ENCODE measurements at places on chromosomes 16 and 17.
A peak's percentile ranks its signal among the peaks of the same experiment; 100 is the strongest.

- DNase-seq, result no peak
These were observed 191.8 kb downstream of the SNX29 start for GRCh38 chr16:12168074-12169000.

- DNase-seq, result no peak
These were observed 10.1 kb upstream of the PRM1 start for GRCh38 chr16:11291091-11291703.

DNA sequence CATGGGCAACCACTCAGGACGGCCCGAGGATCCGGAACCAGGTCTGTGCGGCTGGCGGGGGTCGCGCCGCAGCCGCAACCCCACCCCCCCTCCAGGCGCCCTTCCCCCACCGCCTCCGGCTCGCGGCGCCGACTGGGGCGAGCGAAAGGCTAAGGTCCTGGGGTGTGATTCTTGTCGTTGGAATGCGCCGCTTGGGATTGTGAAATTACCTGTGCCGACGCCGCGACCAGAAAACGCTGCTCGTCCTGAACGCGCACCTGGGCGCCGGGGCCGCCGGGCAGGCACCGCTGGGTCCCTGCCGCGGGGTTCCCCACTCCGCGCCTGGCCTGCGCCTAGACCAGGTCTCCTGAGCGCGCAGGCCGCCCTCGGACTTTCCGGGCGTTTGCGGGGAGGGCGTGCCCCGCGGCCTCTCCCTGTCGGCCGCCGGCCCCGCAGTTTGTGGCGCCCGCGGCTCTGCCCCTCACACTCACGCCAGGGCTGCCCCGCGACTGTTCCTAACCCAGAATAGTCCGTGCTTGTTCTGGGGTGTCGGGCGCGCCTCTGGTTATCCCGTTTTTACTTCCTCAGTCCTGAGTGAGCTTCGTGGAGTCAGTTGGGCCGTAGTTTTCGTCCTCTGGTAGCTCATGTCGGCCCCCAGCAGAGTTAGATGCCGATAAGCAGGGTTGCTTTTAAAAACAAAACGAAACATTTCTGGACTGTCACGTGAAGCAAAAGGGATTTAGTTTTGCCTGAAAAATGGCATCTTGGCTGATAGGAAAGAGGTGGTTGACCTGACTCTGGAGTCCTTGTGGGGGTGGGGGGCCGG, 147.2 kb downstream of the SPECC1 start:
- DNase-seq, result peak; percentile 7

DNA sequence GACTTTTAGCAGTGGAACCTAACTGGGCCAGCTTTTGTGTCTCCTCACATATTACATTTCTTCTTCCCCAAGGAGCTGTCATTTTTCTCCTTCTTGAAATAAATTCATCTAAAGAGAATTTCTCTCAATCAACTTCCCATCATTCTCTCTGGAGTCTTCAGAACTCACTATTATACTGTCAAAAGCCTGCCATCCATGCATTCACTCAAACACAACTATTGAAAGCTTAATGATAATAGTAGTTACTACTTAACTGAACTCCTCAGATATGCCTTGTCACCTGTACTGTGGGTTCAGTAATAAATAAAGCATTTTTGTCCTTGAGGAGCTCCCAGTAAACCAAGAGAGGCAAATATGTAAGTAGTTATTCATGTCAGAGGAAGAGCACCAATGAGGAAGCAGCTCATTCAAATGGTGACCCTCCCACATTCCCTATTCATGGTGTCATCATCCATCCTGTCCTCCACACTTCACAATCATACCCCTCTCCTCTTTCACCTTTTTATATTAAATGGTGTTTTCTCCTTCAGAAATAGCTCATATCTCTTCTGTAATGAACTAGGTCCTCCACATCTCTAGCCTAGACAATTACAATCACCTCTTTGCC, 162.6 kb downstream of the CA10 start:
- DNase-seq, result no peak

DNA sequence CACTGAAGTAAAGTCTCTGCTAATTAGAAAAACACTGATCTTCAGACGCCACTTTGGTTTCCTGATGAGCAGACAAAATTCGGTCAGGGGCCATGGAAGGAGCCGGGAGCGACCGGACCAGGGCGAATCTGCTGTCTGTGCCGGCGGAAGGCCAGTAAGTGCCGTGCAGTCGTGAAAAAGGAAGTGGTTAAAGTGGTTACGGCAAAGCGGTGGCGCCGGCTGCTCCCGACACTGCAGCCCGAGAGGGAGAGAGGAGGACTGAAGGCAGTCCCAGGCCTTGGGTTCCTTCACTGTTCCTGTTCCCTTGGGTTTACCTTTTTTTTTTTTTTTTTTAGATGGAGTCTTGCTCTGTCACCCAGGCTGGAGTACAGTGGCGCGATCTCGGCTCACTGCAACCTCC, 17.3 kb upstream of the HEXD start:
- DNase-seq, result no peak

DNA sequence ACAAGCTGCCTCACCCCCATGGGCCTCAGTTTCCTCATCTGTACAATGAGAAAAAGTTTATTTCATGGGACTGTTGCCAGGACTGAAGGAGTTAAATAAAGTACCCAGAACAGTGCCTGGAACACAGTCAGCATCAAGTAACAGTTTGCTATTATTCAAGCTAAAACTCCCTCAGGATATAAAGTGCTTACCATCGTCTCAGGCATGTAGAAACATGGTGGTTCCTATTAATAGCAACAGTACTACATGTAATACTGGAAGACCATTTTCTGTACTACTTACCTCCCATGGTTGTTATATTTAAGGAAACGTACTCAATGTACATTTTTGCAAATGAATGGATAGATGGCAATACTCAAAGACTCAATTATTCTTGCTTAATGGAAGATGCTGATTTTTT, 93.4 kb downstream of the NCOR1 start:
- no peak for DNase-seq

GRCh38 chr16:15576960-15577958, 65.7 kb downstream of the MARF1 start:
- no peak for DNase-seq

- no peak for DNase-seq
These were observed 84.4 kb upstream of the ZNF750 start for GRCh38 chr17:82924214-82924613.

DNA sequence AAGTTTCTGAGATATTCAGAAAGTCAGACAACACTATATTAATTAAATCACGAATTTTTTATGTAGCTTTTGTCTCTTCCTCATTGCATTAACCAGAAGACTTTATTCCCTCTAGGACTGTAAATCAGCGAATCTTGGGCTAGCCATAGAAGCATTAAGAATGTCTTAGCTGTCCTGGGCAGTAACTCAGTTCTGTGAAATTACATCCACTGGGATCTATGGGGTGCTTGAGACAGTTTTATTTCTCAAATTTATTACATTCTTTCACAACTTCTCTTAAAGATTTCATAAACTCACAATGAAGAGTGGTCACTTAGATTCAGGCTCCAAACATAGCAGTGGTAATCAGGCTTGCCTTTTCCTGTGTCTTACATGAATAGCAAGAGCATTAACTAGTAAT, 1153.4 kb downstream of the CDH8 start:
- DNase-seq, result no peak

DNA sequence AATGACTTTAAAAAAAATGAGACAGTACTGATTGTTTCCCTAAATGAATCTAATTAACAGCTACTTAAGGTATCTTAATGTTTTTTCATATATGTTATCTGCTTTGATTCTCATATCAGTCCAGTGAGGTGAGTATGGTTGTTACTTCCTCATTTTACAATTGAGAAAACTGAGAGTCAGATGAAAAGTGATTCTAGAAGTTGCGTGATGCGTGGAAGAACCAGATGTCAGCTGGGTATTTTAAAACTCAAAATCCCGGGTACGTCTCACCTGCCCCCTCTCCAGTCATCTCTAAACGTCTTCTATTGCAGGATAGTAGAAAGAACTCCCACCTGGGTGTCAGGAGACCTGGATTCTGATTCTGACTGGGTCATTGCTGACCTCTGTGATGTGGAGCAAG, 89.2 kb downstream of the MAP2K6 start:
- no peak for DNase-seq

- no peak for DNase-seq
These were observed 24.9 kb downstream of the CDRT15 start for GRCh38 chr17:14211801-14212200.

GRCh38 chr17:58305626-58306025, 23.0 kb downstream of the TSPOAP1 start:
- no peak for DNase-seq

GRCh38 chr16:2056077-2056476, 8.3 kb downstream of the TSC2 start:
- peak; percentile 35 for DNase-seq

DNA sequence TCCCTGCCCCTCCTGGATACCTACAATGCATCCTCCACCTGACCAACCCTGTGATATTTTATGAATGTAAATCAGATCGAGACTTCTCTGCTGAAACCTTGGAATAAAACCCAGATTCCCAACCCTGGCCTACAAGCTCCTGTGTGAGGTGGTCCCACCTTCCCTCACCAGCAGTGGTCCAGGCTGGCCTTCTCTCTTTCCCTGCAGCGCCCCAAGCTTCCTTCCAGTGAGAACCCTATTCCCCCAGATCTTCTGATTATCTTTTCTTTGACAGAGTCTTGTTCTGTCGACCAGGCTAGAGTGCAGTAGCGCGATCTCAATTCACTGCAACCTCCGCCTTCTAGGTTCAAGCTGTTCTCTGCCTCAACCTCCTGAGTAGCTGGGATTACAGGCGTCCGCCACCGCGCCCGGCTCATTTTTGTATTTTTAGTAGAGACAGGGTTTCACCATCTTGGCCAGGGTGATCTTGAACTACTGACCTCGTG, 2.5 kb upstream of the HELZ start:
- no peak for DNase-seq

DNA sequence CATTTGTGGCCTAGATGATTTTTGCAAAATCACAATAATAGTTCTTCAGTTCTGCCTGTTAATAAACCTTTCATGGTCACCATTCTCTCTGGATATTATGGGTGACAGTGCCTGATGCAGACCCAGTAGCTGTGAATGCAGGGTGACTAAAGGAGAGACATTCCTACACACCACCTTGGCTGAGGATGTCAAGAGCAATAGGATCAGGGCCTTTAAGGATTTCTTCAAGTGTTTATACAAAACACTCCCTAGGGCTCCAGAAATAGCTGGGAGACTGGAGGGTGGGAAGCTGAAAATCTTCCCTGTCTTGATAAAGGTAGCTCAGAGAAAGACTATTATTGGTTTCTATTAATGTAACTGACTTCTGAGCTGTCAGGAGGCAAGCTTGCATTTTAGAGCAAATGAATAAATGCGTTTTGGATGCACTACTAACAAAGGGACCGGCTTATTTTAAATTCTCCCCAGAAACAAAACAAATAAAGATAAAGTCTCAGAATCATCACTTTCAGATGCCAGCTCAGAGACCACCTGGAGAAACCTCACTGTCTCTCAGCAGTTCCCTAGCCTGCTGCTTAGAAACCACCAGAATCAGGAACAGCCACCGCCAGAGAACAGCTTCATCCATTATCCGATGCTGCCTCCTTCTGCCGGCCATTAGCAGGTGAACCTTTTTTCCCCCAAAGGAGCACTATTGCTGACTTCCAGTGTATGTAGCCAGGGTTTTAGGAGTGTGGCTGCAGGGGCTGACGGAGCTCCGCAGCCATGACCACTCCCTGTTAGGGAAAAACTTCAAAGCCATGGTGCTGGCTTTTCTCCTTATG, 171.4 kb upstream of the DYNLRB2 start:
- peak; percentile 54 for DNase-seq

DNA sequence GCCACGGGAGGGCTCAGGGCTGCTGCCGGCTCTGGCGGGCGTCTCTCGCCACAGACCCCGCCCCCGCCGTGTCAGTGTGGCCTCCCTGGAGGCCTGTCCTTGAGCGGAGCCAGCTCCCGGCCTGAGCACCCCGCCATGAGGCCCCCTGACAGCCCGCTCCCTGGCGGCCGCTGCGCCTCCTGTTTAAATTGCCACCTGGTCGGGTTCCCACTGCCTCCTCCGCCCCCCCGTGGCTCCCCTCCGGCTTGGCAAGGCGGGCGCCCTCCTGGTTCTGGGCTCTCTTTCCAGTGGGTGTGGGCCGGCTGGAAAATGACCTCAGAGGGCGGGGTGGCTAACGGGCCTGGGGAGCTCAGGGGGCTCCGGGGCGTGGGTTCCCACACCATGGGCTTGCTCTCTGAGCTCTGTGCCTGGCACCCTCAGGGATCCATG, 42.1 kb upstream of the SSTR5 start:
- DNase-seq, result no peak

GRCh38 chr17:58574025-58574424, 59.6 kb upstream of the MTMR4 start:
- DNase-seq, result no peak

DNA sequence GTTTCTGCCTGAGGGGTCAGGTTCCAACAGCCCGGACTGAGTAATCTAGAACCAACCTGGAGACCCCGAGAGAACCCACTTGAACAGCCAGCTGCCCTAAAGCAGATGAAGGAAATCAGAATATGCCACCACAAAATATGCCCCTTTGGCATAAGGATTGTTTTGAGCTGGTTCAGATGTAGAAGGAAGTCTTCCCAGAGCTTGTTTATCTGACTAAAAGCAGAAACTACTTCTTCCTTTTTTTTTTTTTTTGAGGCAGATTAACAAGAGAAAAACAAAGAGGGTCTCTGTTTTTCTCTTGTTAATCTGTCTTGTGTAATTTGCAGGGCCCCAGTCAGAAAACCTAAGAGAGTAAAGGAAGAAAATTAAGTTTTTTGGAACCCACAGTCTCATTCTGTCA, 53.0 kb downstream of the PECAM1 start:
- no peak for DNase-seq

DNA sequence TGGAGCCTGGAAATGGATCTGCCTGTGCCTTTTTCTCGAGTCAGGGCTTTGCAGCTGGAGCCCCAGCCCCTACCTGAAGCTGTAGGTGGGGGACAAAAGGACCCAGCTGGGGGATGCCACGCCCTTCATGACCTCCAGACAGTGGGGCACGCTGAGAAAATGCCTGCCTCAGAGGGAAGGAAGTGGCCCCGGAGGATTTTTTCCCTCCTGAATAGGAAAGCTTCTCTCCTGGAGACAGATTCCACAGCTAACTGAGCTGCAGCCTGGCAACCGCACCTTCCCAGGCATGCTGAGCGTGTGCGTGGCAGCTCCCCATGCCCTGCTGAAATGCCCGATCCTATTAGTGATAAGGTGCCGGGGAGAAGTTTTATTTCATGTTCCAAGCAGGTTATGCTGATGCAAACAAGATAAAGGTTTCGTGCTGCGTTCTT, 58.0 kb downstream of the AIPL1 start:
- no peak for DNase-seq

- DNase-seq, result no peak
These were observed 4.2 kb upstream of the GSE1 start for GRCh38 chr16:85608887-85609286.

DNA sequence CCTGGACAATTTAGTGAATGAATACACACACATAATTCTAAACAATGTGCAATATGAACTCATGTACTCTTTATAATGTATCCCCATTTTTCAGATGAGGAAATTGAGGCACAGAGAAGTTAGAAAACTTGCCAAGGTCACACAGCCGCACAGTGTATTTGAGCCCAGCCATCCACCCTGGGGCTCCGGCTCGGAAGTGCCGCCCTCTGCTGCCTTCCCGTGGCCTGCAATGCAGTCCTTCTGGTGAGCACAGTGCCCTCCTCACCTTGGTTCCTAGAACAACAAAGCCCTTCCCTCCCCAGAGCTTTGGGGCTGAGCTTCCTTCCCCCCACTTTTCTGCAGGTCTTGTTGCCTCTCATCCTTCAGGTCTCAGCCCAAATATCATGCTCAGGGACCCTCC, 63.7 kb downstream of the C16orf78 start:
- no peak for DNase-seq

GRCh38 chr16:24118126-24118821, 137.9 kb upstream of the CACNG3 start:
- no peak for DNase-seq

GRCh38 chr16:727291-727977, 528 bp downstream of the HAGHL start:
- no peak for DNase-seq

Measured in fibroblast of mammary gland (primary cell).